ENCODE measurements at places on chromosomes 6 and 20. TPM values are rescaled to one million over a fixed set of nuclear protein-coding genes. Genes with fewer than 3 reads are reported as not detected.

Gene TFAP2A
- total RNA-seq: not detected

Gene FAXC
- not detected for total RNA-seq

Gene FOXP4
- 38.7 TPM for total RNA-seq

Gene ZNF512B
- 10.4 TPM for total RNA-seq

Gene DEFB132
- not detected for total RNA-seq

Gene PROKR2
- total RNA-seq: not detected

Gene PRDM1
- 6.9 TPM for total RNA-seq

Gene MYB
- 1.4 TPM for total RNA-seq

Gene GPR6
- not detected for total RNA-seq

Gene RSPH9
- total RNA-seq: 0.15 TPM

Gene ABHD16B
- not detected for total RNA-seq

Gene SAMD5
- total RNA-seq: not detected
